ENCODE measurements at places on chromosomes 11 and 22.

DNA sequence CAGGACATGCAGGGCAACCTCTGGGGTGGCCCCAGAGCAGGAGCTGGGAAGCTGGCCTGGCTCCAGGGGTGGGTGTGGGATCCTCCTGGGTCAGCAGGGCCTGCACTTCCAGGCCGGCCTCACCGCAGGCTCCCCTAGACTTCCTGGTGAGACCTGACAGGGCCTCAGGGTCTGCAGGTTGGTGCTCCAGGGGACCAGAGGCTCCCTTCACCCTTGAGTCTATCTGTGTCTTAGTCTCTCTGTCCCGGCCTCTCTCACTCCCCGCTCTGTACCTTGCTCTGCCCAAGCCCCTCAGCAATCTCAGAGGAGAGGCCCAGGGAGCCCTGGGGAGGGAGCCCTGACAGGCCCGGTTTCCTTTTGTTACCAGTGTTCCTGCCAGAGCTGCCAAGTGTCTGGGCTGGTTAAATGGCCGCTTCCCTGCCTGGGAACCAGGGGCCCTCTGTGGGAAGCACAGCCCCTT, 13.9 kb downstream of the CD82 start:
- no peak for DNase-seq

DNA sequence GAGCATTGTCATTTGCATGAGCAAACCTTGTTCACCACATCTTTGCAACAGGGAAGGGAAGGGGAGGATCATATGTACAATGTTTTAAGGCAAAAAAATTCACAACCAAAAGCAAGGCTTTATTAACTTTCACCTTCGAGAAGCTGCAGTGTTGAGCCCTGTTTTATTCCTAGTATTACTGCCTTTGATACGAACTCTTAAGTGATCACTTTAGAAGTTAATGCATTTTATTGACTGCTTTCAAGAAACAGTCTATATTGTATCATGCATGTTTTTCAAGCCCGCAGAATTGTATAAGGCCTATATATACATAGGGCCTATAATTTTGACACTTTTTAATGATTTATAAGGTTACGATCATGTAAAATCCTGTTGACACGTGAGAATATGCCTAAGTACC, 117.5 kb upstream of the VPREB1 start:
- no peak for DNase-seq

- DNase-seq, result no peak
Measured at GRCh38 chr11:44671234-44671633, 55.5 kb upstream of the TSPAN18 start.

GRCh38 chr11:120130991-120131760, 6.7 kb downstream of the TRIM29 start:
- DNase-seq, result no peak

All from Calu3 (cell line).